ENCODE measurements at places on chromosomes 2 and 18.

DNA sequence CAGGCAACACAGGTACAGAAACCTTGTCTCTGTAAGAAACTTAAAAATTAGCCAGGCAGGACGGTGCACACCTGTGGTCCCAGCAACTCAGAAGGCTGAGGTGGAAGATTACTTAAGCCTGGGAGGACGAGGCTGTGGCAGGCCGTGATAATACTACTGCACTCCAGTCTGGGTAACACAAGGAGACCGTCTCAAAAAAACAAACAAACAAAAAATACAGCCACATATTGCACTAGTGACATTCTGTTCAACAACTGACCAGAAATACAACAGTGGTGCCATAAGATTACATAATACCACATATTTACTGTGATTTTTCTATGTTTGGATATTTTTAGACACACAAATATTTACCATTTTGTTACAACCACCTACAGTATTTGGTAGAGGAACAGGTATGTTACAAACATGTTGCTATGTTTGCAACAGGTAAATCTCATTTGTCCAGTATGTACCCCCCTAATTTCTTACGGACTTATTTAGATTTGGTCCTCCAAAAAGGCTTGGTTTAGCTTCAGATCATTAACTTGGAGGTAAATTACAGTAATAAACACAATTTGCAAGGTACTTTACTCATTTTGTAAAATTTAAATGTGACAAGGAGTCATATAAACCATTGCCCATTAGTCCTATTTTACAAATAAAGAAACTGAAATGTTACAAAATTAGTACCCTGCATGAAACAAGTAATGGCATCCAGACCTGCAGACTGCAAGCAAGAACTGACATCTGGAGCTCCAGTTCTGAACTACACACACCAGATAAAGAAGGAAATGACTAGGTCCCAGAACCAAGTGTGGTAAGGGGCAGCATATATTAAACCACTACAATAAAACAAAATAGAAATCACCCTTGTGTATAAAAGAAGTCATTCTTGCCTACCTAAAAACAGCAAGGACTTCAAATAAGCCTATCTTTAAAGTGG is 36.8 kb downstream of the TRIP12 start:
- DNase-seq: no peak

- no peak for DNase-seq
Observed at GRCh38 chr18:74520096-74520833, 14.0 kb upstream of the CNDP1 start.

GRCh38 chr2:145292166-145292565 is 772.2 kb upstream of the ZEB2 start:
- no peak for DNase-seq

GRCh38 chr2:239611222-239611795 is 210.5 kb upstream of the HDAC4 start:
- no peak for DNase-seq

GRCh38 chr2:194867328-194867727 is 789.7 kb upstream of the SLC39A10 start:
- DNase-seq: no peak

DNA sequence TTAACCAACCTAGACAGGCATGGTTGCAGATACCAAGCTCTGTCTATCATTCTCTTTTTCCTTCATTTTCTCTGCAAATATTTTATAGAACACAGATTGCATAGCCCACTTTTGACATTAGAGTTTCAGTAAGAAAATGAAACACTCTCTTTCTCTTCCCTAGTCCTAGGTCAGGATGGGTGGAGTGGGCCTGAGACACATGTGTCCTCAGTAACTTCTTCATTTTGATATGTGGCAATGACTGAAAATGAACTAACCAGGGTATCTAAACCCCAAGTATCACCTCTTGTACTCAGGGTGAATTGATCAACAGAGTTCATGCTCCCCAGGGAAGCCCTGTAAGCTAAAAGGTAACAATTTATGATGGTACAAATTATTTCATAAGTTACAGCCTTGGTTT is 37.0 kb upstream of the KYNU start:
- DNase-seq: no peak

DNA sequence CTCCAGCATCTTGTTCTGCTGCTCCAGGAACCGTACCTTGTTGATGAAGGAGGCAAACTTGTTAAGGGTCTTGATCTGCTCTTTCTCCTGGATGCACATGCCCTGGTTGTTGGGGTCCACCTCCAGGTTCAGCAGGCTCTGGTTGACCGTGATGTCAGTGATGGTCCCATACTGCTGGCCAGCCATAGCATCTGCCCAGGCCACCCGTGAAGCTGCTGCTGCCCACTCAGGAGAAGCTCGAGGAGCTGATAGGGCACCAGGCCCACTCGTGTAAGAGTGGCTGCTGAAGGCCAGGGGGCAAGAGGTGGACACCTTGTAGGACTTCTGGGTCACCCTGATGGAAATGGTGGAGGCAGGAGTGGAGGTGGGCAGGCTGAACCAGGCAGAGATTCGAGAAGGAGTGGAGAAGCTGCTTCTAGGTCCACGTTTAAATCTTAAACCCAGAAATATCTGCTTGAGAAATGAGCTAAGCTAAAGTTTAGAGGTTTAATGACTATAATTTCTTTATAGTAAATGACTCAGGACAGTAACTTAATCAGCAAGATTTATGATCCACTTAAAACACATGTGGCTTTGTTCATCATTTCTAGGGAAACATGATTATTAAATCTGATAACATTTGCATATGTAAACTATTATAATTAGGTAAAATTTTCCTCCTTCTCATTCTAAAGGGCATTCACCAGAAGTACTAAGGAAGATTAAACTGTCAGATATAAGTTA is 358.7 kb upstream of the SETBP1 start:
- DNase-seq: no peak

- no peak for DNase-seq
Observed at GRCh38 chr2:64410671-64411070, 43.3 kb upstream of the LGALSL start.

GRCh38 chr18:65352186-65352585 is 398.6 kb upstream of the CDH7 start:
- DNase-seq: no peak

GRCh38 chr2:219515874-219516629 is 1.8 kb downstream of the ASIC4 start:
- no peak for DNase-seq

- DNase-seq: no peak
Observed at GRCh38 chr2:183229386-183229785, 105.1 kb downstream of the NUP35 start.

- no peak for DNase-seq
Observed at GRCh38 chr18:13390711-13391110, 172.2 kb downstream of the LDLRAD4 start.

GRCh38 chr2:58350484-58350883 is 109.4 kb upstream of the FANCL start:
- peak; percentile 23 for DNase-seq

GRCh38 chr2:36951574-36951973 is 14.8 kb downstream of the STRN start:
- DNase-seq: no peak

GRCh38 chr2:141517180-141517851 is 613.5 kb downstream of the LRP1B start:
- DNase-seq: no peak

DNA sequence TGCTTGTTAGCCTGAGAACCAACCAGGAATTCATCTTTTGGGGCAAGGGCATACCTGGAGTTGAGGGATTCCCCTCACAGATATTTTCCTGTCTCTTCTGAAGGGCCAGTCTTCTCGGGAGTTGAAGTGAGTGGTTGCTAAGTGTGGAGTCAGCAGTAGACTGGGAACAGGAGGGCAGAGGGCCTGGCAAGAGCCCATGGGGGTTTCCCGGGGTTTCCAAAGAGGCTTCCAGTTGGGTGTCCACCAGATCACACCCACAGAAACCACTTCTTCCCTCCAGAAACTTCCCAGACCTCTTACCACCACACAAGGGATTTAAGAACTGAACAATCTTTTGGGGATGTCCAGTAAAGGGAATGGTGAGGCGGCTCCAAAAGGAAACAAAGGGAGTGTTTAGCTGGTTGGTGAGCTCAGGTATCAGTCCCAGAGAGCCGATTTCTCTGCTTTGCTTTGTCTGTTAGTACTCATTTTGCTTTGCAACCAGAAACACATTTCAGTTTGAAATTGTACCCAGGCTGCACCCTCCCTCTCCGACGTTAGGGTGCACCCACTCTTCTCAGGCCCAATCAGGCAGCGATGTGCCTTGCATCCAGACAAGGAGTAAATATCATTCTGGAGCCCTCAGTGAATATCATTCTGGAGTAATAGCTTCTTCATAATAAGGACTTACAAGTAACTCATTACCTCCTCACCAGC is 47.5 kb upstream of the SPATS2L start:
- no peak for DNase-seq

DNA sequence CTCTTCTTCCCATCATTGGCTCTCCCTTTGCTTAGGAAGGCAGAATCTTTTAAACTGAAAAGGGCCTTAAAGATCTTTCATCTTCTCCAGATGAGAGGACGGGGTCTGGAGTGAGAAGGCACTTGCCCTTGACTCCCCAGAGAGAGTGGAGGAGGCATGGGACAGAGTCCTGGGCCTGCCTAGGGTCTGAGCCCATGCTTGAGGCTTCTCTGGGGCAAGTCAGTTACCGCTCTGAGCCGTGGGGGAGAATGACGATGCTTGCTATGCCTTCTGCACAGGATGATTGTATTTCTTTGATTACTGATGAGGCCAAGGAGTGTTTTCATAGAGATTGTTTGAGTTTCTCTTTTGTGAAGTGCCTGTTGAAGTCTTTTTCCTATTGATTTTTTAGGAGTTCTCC is 921 bp downstream of the PLB1 start:
- DNase-seq: no peak

DNA sequence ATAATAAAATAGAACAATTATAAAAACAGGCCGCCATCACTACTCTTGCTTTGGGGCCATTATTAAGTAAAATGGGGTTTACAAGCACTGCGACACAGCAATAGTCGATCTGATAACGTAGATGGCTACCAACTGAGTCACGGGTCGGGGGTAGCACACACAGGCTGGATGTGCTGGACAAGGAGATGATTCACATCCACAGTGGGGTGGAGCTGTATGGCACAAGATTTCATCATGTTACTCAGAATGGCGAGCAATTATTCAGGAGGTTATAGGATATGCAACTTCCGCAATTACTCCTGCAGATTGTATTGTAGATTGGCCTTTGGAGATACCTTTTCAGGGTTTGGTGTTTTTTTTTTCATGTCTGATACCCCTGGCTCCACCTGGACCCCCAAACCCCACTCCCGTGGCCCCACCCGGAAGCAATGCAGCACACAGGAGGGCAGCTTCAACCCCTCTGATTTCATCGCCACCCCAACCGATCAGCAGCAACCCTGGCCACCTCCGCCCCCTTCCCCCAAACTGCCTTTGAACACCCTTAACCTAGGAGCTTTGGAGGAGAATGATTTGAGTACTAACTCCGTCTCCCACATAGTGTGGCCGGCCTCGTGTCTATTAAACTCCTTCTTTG is 21.4 kb upstream of the MLPH start:
- no peak for DNase-seq

- no peak for DNase-seq
Observed at GRCh38 chr2:83370419-83370762, 1088.7 kb downstream of the SUCLG1 start.

GRCh38 chr18:48889981-48890762 is 60.6 kb downstream of the SMAD7 start:
- DNase-seq: no peak

- no peak for DNase-seq
Observed at GRCh38 chr18:415617-416612, 84.6 kb downstream of the COLEC12 start.

GRCh38 chr2:137963535-137964065 is 673 bp upstream of the HNMT start:
- DNase-seq: no peak
